ENCODE measurements at places on chromosomes 12 and 14. TPM values are rescaled to one million over a fixed set of nuclear protein-coding genes. Genes with fewer than 3 reads are reported as not detected.
A peak's percentile ranks its signal among the peaks of the same experiment; 100 is the strongest.

NEUROD4 gene
- not detected for total RNA-seq

PAPLN gene
- 132 TPM for total RNA-seq

TTC8 gene
- total RNA-seq = 17.2 TPM

DNA sequence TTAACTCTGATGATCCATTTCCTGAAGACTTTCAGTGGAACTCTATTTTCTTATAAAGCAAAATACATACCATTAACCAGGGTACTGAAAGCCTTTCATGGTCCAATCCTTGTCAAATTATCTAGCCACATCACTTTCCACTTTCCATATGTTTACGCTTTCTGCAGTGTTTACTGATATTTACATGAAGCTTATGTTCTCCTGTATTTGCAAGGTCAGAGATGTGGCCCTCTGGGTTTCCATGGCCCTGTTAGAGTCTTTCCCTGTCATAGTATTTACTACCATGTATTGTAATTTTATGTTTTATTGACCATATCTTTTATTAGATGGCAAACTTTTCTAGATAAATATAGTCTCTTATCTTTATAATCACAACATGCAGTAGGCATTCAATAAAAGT is 23.5 kb upstream of the IGF1 start:
- DNase-seq = no peak

DNA sequence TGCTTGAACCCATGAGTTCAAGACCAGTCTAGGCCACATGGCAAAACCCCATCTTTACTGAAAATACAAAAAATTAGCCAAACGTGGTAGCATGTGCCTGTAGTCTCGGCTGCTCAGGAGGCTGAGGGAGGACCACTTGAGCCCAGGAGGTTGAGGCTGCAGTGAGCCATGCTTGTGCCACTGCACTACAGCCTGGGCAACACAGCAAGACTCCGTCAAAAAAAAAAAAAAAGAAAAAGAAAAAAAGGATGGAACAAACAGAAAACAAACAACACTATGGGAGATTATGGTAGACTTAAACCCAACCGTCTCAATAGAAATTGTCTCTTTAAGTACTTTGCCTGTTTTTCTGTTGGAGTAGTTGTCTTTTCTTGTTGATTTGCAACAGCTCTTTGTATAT is 36.4 kb downstream of the PYM1 start:
- DNase-seq = no peak

GRCh38 chr12:97701901-97702300 is 239.3 kb downstream of the RMST start:
- no peak for DNase-seq

DNA sequence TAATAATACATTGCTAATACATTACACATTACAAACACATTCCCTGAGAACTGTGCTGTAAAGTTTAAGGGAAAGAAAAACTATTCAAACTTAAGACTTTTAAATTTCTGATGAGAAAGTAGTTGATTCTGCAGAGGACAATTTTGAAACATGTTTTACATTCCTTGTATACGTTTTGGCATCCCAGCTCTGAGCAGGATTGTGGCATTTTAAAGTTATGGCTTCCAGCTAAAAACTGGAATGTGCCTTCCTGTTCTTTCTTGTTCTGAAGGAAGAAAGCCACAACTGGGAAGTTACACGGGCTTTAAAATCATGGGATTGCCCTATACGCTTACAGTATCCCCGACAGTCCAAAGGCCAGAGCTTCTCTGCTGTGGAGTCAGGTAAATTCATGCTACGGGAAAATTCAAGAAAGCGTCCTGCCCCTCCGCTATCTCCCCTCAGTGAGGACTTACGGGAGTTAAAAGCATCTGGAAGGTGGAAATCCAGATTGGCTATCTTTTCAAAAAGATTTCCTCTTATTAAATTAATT is 10.8 kb upstream of the KLHL42 start:
- DNase-seq = peak; percentile 9

- peak; percentile 25 for DNase-seq
Measured at GRCh38 chr12:2678426-2678825, 116.3 kb upstream of the FKBP4 start.

GRCh38 chr12:116476227-116476822 is 82.9 kb upstream of the MAP1LC3B2 start:
- DNase-seq = no peak

DNA sequence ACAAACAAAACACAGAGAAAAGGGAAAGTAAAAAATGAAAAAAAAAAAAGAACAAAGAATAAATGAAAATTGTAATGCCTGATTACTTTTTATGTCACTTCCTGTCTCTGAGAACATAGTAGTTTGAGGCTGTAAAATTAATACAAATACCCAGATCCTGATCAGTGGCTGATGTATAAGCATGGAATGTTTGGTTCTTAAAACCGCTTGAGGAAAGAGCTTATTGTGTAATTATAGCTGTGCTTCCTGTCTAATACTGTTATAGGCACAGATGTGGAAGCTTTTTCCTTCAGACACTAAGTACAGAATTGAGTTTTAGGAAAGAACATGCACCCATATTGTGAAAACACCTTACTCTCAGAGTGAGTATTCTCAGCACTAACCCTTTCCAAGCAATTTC is 86.9 kb downstream of the AVPR1A start:
- DNase-seq = no peak

DNA sequence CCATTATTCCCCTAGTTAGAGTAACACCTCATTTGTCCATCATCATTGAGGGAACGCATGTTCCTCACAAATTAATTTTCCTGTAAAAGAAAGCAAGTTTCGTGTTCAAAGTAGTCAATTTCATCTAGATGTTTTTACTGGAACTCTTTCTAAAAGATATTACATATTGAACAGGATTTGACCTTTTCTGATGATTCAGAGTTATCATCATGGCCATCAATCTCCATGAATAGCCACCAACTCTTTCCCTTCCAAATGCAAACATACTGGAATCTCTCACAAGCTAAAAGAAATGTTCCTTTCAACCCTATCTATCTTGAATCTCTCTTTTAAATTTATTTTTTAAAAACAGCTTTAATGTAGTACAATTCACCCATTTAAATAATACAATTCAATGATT is 263.1 kb upstream of the FAR2 start:
- no peak for DNase-seq

- no peak for DNase-seq
Measured at GRCh38 chr14:76768671-76769500, 7.6 kb downstream of the VASH1 start.

DNA sequence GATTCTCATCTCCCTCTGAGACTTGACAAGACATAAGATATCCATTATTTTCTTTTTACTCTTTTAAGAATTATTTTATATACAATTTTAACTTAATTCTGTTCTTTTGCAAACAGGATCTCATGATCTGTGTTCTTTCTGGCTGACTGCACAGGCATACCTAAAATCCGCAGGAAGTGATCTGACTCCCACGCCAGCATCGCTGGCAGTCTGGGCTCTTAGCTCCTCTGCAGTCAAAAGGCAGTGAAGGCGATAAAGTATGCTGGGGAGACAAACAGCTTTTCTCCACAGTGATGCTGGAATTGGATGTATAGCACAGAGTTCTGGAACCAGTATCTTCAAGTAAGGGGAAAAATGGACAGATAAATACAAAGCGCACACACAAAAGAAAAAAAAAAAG is 52.4 kb downstream of the DICER1 start:
- DNase-seq = peak; percentile 55

GRCh38 chr14:52253503-52253902 is 14.0 kb upstream of the PTGDR start:
- no peak for DNase-seq

DNA sequence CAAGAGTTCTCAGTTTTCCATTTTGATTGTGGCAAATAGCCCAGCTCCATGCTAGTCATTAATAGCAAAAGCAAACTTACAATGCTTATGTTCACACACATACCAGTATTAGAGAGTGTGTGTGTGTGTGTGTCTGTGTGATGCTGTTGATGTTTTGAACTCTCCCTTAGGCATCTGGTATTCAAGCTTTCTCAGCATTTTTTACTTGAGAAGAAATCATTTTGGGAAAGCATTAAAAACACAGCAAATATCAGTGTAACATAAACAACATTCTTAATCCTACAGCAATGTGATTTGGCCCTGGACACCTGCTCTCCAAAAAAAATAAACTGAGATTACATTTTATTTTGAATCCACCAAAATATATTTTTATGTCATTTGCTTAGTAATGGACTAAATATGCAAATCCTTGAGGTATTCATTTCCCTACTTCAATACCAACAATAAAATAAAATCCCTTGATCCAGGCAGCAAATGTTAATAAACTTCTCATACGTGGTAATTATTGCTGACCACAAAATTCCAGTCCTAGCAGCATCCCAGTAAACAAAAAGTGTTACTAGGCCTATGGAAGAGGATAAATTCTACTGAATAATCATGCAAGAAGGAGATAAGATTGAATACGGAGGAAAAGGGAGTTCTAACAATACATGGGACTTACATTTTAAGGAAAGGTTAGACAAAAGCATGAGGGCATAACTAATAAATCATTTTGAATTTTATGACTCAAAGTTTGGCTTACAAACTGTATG is 249.5 kb upstream of the CLEC14A start:
- no peak for DNase-seq

GRCh38 chr12:107670999-107671643 is 14.5 kb upstream of the PWP1 start:
- DNase-seq = peak; percentile 16

DNA sequence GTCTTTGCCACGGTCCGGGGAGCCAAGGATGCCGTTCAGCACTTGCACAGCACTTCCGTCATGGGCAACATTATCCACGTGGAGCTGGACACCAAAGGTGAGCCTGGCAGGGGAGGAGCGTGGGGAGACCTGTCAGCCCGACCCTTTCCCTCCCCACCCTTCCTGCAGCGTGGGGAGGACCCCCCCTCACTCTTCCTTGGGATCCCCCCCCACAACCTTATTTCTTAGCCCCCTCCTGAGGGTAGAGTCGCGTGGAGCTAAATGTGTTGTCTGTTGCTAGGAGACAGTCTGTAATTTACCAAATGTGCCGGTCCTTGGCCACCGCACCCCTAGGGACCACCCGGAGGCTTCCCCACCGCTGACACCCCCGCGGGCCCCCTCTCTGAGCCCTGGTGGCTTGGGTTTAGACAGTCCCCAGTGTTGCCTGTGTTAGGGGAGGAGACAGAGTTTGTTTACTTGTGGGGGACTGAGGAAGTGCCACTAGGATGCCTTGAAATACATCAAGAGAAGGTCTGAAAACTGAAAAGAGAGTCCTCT is 2.3 kb downstream of the SETD1B start:
- DNase-seq = no peak

DNA sequence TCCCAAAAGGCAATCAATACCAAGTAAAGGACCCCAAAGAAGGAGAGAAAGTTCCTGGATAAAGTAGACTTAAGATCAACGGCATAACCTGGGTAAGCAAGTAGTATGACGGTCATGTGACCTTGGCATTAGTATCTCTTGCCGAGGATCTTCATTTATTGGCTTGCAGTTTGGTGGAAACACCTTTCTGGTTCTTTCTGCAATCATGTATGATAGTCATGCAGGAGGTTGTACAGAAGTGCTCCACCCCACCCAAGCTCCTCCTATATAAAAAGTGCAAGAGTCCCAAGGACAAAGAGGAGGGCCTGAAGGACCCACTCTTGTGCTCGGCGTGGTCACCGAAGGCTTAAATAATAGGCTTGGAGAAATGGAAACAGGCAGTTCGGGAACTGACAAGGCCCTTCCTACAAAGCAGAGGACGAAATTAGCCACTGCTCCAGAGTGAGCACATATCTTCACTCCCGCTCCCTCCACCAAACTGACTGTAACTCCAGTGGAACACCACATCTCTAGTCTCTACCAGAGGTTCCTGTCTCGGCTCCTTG is 750 bp downstream of the CS start:
- DNase-seq = no peak
